ENCODE measurements at places on chromosomes 7 and 10. TPM values are rescaled to one million over a fixed set of nuclear protein-coding genes. Genes with fewer than 3 reads are reported as not detected.

NODAL gene
- not detected for total RNA-seq

DNA sequence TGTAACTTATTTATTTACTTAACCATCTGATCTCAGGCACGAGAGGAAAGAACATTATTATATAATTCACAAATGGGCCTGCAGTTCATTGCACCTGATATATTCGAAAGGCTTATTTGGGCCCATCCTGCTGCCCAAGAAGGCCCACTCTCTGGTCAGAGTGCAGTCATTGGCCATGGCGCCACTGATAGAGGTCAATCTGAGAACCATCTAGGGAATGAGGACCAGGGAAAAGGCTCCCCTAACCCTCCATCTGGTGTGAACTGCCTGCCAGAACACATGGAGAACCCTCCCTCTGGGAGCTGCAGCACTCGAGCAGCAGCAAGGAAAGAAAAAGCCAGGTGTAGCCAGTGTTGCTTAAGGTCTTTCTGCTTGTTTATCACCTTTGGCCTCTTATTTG is 136.6 kb downstream of the REEP3 start:
- DNase-seq: no peak

DNA sequence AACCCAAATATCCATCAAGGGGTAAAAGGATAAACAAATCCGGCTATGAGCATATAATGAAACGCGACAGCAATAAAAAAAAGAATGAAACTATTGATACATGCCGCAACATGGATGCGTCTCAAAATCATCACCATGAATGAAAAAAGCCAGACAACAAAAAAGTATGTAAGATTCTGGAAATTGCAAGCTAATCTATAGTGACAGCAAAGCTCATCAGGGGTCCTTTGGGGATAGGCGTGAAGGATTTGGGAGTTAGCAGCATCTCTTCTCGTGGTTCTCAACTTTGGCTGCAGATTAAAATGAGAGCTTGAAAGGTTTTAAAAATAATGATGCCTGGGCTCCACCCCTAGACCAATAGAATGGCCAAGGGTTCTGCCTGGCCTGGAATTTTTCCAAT is 46.0 kb upstream of the ELN start:
- no peak for DNase-seq

GRCh38 chr10:133394801-133395221 is 854 bp downstream of the MTG1 start:
- DNase-seq: peak; percentile 18

GRCh38 chr10:110863956-110864355 is 7.8 kb upstream of the PDCD4 start:
- DNase-seq: no peak

DNA sequence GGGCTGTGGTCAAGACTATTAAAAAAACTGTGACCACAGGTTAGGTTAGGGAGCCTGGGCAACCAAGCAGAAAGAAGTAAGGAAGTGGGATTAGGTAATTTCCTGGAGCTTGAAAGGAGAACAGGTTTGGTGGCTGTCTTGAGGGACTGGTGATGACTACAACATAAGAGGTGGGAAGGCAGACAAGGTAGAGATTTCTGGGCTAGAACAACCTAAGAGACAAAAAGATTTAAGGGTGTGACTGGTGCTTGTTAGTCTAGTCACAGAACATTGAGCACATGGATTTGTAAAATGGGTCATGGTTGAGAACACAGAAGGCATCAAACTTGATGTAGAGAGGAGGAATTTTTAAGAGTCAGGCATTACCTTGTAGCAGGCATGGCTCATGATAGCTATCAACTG is 123.7 kb upstream of the ASAH2 start:
- DNase-seq: no peak
